ENCODE measurements at places on chromosomes 16 and 17.

DNA sequence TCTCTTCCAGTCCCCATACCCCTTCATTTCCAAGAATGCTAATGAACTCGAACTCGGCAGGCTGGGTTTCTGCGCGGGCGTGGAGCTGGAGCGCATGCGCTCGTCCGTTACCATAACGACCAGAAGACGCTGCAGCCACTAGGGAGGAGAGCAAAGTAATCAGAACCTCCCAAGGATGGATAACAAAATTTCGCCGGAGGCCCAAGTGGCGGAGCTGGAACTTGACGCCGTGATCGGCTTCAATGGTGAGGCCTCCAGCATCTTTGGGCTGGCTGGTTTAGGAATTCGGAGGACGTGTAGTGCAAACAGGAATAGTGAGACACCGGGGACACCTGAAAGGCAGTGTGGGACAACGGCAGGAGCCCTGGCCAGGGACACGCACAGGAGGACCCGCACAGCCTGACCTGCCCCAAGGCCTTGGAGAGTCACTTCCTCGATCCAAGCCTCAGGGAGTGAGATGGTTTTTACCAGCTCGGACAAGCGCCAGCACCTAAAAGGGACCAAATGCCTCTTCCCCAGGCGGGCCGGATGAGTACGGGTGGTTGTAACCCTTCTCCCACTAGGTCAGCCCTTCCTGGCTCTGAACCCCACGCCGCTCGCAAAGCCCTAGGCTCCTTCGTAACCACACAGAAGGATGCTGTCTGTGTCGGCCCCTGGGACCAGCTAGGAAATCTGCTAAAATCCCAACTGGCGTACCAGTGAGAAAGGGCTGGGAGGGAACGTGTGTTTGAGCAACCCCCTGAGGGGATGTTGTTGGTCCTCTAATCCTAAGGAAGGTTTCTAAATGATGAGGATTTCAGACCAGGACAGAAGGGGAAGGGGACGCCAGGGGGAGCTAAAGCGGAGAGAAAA is at the start of gene CFAP52:
CFAP52 (plus strand) TSS at position 122 of the 852 bp plus-strand sequence; CDS start at position 176, 54 bp downstream.
- DNase-seq = peak; percentile 56

GRCh38 chr17:6084311-6085161 is 14.4 kb downstream of the WSCD1 start:
- DNase-seq = no peak

DNA sequence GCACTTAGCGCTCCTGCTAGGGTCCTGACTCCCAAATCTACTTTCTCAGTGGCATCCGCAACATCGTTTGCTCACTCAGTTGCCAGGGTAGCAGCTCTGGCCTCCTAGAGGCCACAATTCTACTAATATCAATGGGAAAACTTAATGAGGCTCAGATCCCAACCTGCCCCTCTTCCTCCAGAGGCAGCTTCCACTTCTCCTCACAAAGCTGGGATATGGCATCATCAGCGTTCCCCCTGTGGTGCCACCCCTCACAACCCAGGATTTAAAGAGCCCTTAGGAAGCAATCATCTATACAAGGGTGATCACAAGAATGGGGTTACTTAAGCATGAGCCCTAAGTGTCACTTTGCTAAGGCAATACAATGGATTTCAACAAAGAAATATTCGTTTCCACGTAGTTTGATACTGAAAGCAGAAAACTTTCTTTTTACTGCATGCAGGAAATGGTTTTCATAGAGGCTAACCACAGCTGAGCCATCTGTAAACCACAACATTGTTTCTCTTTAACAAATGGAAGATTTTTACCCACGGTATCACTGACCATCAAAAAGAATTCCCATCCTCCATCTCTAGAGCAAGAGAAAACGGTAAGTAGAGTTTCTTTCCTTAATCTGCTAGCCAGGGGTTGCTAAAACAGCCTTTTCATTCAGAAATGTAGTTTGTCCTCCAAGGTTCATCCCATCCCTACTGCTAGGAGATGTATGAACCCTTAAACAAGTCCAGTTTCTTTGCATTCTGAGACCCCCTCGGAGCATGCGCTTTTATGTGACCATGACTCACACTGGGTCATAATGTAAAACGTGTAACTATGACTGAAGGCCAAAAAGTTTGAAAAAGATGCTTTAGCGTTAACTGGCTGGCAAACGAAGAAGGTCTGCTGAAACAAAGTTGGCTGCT is 68.3 kb upstream of the BCAR1 start:
- no peak for DNase-seq

DNA sequence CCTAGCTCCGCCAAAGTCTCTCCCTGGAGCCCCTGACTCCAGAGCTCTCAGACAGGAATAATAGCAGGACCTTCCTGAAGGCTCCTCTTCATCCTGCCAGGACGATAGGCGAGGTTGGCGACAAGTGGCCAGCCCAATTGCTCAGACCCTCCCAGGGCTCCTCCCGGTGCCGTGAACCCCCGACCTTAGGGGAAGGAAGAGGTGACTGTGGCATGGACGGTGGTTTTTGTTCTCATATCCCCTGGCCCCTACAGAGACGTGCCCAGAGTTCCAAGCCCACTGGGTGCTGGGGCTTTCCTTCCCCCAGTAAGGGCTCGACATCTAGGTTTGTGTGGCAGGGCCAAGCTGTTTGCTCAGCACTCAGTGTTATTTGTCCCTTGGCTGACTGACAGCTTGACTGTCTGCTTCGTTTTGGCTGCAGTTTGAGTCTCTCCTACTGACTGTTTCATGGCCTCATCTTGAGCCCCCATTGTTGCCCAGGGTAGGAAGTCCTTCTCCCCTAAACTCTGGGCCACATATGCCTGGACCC is 4.6 kb upstream of the ADCY7 start:
- DNase-seq = no peak
